ENCODE measurements at places on chromosomes 5 and 9. TPM values are rescaled to one million over a fixed set of nuclear protein-coding genes. Genes with fewer than 3 reads are reported as not detected.

DNA sequence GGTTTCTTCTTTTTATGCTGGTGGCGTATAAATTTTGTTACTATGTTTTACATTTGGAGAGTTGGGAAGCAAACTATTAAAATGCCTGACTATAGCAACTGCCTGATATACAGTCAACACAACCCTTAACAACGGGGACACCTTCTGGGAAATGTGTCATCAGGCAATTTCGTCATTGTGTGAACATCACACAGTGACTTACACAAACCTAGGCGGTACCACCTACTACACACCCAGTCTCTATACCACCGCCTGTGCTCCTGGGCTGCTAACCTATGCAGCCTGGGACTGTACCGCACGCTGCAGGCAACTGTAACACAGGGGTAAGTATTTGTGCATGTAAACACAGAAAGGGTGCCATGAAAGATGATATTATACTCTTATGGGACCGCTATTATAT is 1.3 kb upstream of the CDHR2 start:
- DNase-seq, result no peak

DNA sequence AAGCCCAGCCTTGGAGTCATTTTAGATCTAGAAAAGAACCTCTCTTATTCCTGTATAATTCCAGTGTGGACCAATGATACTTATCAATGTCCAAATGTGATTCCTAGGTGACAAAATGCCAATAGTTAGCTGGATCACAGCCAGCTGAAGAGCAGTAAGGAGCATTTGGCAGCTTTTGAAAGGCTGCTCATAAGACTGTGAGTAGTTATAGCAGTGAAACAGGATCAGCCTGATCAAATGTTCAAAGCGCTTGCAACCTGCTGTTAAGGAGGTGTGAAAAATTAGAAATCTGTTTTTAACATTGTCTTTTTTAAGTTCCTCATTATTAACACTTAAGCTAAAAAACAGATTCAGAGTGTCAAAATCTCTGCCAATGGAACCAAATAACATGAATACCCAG is 85.1 kb downstream of the SSBP2 start:
- DNase-seq, result no peak

- no peak for DNase-seq
Measured at GRCh38 chr5:38417658-38418017, 138.8 kb downstream of the LIFR start.

DNA sequence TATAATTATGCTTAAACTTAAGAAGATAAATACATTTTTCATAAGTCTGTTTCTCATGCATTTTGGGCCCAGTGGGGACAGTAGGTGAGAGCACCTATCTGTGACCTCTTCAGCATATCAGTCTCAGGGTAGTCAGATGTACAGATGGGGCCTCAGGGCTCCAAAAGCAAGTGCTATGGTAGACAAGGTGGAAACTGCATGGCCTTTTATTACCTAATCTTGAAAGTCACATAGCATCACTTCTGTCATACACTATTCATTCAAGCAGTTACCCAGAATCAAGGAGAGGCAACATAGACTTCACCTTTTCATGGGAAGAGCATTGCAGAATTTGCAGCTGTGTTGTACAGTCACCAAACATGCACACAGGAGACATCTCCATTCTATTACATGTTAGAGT is 94.8 kb downstream of the SV2C start:
- no peak for DNase-seq

The GIN1 gene
- polyA plus RNA-seq, result 6.9 TPM

The FUBP3 gene
- polyA plus RNA-seq, result 39.1 TPM

GRCh38 chr5:113040672-113041260 is 64.2 kb downstream of the DCP2 start:
- no peak for DNase-seq

All from GM12878 (cell line).